ENCODE measurements at places on chromosomes 11 and 22.

DNA sequence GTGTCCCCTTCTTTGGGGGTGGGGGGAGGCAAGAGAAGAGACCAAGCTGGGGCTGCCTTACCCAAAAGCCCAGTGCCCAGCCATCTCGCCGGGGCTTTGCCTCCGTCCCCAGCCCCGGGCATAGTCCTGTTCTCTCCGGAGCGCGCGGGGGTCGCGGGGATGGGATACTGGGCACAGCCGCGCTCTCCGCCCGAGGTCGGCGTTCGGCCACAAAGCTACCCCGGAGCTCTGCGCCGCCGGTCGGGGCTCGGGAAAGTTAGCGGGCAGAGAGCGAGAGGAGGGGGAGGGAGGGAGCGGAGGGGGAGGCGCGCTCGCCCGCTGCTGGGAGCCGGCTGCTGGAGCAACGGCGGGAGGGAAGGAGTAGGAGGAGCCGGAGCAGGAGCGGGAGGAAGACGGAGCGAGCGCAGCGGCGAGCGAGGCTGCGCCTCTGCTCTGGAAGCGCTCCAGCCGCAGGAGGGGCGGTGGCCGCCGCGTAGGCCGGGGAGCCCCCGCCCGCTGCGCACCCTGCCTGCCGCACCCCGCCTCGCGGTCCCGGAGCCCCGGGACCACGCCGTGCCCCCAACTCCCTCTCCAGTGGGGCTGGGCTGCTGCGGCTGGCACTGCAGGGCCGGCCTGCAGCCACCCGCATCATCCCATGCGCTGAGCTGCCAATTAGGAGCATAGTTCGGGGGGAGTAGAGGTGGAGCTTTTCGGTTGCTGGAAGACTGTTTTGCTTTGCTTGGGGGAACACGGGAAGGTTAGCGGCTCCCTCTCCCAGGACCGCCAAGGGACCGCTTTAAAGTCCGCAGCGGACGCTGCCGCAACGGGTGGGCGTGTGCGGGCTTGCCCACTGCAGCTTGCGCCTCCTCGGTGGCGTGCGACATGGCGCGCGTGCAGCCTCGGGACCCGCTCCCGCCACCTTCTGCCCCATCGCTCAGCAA is at the start of gene SCN4B:
Gene SCN4B (minus strand): TSS at position 272 of the 920 bp plus-strand sequence. CDS start 150 bp downstream, at position 122.
- DNase-seq = no peak

- DNase-seq = no peak
These were observed 20.7 kb upstream of the B3GAT1 start for GRCh38 chr11:134432776-134433175.

- no peak for DNase-seq
These were observed 38.2 kb downstream of the CSRP3 start for GRCh38 chr11:19163617-19164016.

- DNase-seq = peak; percentile 48
These were observed 357.3 kb downstream of the CTTN start for GRCh38 chr11:70755410-70756158.

GRCh38 chr11:17760102-17761029 is 25.8 kb downstream of the KCNC1 start:
- DNase-seq = no peak

GRCh38 chr22:32791056-32791455 is 10.4 kb upstream of the TIMP3 start:
- DNase-seq = no peak

DNA sequence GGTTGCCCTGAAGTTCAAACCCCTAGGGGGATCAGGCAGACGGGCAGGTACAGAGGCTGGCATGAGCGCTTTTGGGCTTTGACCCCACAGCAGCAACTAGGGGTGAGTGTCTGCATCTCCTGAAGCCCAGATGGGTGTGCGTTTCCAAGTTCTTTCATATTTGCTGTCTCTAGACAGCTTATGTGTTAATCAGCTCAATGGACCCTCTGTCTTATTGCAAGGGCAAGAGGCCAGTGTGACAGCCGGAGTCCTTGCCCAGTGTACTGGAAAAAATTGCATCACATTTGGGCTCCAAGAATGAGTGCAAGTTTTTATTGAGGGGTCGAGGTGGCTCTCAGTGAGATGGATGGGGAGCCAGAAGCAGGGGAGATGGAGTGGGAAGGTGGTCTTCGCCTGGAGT is 1863.7 kb upstream of the RAG2 start:
- DNase-seq = no peak

- no peak for DNase-seq
These were observed 38.3 kb downstream of the PDGFB start for GRCh38 chr22:39206491-39206890.

DNA sequence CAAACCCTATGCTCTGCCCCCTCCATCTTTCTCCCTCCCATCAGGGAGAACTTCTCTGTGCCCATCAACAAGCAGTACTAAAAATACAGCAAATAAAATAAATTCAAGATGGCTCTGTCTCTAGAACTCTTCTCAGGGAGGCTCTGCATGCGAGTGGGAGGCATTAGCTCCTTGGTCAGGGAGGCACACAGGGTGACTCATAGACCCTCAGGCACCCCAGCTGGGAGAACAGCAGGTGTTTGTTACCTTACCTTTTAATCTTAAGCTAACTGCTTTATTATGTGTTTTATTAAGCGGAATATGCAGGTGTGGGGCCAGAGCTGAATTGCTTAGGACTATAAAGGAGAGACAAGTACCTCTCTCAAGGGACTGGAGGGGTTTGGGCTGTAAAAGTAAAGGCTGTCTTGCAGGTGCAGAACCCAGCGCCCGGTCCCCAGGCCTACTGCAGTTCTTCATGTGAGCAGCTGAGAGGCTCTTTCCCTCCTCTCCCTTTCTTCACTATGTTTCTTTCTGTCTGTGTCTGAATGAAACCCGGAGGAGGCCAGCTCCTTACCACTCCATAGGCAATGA is 20.8 kb downstream of the CSNK2A3 start:
- DNase-seq = no peak

DNA sequence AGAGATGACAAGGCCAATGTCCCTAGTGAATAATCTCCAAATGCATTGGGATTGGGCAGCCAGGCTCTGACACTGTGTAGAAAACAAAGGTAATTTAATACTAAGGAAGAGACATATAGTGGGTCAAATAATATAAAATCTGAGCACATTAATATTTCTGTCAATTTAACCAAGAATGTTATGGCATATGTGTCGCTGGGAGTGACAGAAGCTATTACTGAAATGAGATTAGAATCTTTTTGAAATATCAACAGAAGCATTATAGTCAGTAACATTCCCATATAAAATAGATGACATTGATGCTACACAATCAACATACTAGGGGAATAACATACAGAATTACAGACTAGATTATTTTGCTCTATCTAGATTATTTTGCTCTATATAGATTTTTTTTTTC is 114.0 kb downstream of the BLID start:
- no peak for DNase-seq

- DNase-seq = no peak
These were observed 27.5 kb upstream of the POU2AF1 start for GRCh38 chr11:111406589-111406988.

GRCh38 chr11:46611526-46612304 is 5.3 kb downstream of the HARBI1 start:
- no peak for DNase-seq

DNA sequence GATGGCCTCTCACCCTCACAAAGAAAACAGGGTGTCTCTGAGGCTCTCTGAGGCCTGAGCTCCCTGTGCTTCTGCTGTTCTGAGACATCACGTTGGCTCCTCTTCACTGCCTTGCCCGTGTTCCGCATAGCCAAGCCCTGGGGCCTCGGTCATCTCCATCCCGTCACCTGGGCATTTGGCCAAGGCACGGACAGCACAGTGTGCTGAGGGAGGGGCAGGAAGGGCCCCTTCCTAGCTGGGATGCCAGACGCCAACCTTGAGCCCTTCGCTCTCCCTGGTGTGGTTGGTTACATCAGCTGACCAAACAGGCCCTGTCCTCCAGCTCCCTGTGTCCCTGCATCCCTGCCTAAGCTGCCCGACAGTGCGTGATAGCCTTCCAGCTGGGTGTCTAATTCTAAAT is 25.9 kb downstream of the MOV10L1 start:
- DNase-seq = no peak

DNA sequence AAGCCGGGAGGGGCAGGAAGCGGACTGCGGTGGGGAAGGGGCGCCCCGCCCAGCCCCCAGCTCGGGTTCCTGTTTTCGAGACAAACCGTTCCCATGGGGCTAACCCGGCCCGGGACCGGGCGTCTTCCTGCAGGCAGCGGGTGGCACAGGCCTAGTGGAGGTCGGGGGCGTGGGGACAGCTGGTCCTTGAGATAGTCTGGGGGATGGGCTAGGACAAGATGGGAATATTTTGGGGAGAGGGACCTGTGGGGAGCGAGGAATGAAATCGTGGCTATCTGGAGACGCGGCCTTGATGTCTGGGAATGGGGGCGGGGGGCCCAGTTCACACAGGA is 1.2 kb upstream of the RASGRP2 start:
- no peak for DNase-seq

DNA sequence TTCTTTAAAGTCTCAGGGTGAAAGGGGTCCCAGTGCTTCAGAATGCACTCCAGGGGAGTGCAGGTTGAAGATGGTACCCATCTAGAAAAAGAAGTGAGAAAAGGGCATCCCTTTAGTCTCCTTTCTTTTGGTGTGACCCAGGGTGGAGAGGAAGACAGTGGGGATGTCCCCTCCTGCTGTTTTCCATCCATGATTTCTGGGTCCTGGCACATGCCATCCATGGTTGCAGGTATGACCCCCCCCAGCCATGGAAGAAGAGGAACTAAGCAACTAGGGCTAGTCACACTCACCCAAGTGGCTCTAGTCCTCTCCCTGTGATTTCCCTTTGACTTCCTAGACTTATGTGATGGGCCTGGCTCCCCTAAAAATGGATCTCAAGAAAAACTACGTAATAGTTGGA is 15.9 kb upstream of the EI24 start:
- DNase-seq = no peak

DNA sequence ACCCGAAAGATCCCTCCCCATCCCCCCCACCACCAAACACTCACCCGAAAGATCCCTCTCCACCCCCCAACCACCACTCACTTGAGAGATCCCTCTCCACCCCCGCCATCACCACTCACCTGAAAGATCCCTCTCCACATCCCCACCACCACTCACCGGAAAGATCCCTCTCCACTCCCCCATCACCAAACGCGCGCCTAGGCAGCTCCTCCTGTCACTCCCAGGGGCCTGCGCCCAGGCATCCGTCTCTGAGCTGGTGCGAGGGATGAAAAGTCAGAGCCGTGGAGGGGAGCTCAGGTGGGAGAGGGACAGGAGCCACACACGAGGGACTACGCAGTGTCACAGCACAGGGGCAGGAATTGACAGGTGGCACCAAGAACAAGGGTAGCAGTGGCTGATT is 11.5 kb downstream of the KIAA0930 start:
- no peak for DNase-seq

- DNase-seq = no peak
These were observed 38.7 kb downstream of the BARX2 start for GRCh38 chr11:129414144-129414872.

DNA sequence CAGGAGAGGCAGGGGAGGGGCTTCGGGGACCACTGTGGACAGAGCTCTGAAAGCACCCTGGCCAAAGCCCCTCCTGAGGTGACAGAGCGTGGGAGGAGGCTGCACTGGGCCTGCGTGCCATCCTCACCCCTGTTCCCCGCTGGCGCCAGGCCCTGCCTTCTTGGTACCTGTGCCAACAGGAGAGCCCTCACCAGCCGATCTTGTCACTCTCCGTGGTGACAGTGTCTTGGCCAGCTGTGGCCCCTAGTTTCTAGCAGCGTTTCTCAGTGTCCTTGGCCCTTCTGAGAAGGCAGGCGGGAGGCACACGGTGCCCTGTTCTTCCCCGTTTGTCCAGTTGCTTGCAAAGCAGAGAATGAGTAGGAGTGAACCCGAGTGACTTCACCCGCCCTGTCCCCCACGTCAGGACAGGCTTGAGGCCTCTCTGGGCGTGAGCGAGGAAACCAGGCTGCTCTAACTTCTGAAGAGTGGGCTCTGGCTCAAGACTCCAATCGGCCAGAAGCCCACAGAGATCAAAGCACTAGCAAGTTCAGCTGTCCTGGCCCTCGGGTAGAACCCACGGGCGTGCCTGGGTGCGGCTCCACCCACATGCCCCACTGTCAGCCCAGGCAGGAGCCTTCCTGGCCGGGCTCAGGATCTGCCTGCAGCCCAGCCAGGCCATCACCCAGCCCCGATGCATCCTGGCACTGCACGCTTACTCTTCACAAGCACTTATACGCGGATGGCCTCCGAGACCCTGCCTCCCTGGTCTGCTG is 60.2 kb upstream of the EMID1 start:
- DNase-seq = no peak

DNA sequence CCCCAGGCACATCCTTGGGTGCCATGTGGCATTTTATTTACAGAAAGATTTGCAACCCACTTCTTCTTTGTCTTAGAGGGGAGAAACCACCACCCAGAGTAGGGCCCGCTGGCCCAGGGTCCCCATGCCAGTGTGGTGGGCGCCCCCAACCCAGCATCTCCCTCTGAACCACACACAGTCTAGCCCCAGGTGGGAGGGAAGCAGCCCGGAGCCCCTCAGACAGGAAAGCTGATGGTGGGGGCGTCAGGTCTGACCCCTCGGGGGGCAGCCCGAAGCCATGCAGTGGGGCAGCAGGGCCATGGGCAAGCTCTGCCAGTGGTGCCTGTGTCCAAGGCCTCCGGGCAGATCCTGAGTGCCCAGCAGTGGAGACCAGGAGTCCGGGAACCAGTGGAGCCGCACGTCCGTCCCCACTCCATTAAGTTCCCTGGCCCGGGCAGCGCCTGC is 11.7 kb downstream of the TRPM5 start:
- no peak for DNase-seq

GRCh38 chr11:107824668-107825369 is 33.8 kb downstream of the SLC35F2 start:
- no peak for DNase-seq

DNA sequence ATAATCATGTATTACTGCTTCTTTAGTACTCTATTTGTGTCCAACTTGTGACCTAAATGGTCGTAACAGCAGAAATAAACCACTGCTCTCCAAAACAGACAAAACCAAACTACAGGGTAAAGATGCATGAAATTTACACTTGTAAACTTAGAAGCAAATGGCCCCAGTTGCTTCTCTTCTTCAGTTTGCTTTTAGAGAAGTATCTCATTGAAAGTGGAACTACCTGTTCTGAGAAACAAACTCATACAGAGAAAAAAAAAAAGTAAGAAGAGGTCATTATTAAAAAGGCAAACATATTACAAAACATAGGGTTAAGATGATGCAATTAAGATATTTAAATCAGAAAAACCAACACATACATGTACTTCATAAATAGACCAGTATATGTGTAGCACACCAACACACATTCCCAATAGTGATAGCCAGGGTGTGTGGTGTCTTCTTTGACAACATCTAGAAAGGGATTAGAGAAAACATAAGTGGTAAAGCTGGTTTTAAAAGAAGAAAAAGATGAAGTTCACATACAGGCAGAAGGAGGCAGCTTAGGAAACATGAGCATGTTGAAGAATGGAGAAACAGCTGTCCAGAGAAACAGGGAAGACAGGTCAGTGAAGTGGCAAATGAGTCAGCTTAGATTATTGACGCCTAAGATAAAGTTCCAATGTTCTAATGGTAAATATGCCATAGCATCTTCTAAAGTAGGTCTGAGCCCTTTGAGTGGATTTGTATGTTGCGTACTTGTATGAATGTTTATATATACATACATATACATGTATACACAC is 844.7 kb upstream of the CCDC90B start:
- DNase-seq = no peak

GRCh38 chr11:14041040-14041439 is 78.5 kb downstream of the SPON1 start:
- DNase-seq = no peak

- DNase-seq = no peak
These were observed 4.7 kb downstream of the ROBO3 start for GRCh38 chr11:124869856-124870387.

GRCh38 chr11:75276686-75277085 is 36.1 kb downstream of the TPBGL start:
- DNase-seq = no peak

Data from stimulated activated CD8-positive, alpha-beta memory T cell treated with anti-CD3 and anti-CD28 coated beads, Interleukin-15, amount 100 ng/mL, for 48 hours (primary cell).